ENCODE measurements at places on chromosomes 2 and 18.

GRCh38 chr2:36461039-36461681 lies 105.6 kb downstream of the CRIM1 start:
- no peak for DNase-seq

- no peak for DNase-seq
Observed at GRCh38 chr2:25700221-25700660, 26.9 kb upstream of the DTNB start.

GRCh38 chr18:51569153-51569552 lies 371.7 kb upstream of the MEX3C start:
- DNase-seq = no peak

DNA sequence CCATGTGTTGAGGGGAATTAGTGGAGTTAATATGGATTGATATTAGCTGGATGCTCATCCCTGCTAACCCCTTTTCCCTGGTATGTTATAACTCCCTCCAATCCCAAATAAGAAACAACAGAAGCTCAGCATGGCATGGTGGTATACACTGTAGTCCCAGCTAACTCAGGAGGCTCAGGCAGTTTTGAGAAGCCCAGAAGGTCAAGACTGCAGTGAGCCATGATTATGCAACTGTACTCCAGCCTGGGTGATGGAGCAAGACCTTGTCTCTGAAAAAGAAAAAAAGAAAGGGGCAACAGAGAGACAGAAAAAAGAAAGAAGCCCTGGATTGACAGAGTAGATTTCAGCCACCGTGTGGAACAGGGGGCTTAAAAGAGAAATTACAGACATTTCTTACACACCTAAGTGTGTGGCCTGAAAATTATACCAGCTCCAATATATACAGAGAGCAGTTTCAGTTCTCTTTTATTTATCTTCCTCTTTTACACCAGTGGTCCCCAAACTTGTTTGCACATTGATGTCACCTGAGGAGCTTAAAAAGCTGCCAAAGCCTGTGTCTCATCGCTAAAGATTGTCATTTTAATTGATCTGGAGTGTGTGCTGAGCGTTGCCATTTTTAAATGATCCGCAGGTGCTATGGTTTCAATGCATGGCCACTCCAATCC lies 203.6 kb downstream of the UBE2E3 start:
- DNase-seq = no peak

- DNase-seq = no peak
Observed at GRCh38 chr18:9147440-9148202, 11.0 kb downstream of the ANKRD12 start.

DNA sequence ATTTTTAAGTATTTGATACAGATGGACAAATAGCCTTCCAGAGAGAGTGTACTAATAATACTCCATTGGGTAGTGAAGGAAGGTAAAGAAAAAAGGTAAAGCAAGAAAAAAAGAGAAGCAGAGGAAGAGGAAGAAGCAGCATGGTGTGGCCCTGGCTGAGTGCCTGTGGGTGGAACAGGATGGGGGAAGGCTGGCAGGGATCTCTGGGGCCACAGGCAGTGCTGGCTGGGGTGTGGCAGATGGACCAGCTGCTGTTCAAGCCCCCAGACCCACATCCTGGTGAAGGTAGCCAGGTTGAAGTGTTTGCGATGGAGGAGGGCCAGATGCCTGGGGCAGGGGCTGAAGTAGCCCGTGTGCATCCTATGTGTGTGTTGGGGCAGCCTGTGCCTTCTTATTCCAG lies 79.0 kb downstream of the DYSF start:
- no peak for DNase-seq

- DNase-seq = no peak
Observed at GRCh38 chr2:234630801-234631261, 133.9 kb upstream of the ARL4C start.

GRCh38 chr18:35511428-35511827 lies 13.7 kb upstream of the INO80C start:
- DNase-seq = no peak

- DNase-seq = no peak
Observed at GRCh38 chr2:209534228-209534627, 110.4 kb downstream of the MAP2 start.

DNA sequence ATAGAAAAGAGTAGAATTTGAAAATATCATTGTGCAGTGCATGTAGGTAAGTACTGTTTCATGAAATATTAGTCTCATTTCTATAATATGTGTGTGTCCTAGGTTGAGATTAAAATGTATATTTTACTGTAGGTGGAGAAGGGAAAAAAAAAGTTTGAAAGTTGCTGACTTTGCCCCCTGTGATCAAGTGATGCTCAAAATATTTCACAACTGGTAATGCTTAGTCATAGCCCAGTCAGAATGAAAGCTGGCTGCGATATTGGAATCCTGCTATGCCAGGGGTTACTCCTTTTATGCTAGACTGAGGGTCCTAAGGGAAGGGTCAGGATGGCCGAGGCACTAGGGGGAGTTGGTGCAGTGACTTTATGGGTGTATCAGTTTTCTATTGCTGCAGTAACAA lies 19.5 kb upstream of the CFAP36 start:
- no peak for DNase-seq

All from nucleus accumbens (tissue), 56 donors.